ENCODE measurements at places on chromosomes 5 and 9.

- no peak for DNase-seq
Observed at GRCh38 chr9:13735181-13735580, 455.7 kb upstream of the MPDZ start.

DNA sequence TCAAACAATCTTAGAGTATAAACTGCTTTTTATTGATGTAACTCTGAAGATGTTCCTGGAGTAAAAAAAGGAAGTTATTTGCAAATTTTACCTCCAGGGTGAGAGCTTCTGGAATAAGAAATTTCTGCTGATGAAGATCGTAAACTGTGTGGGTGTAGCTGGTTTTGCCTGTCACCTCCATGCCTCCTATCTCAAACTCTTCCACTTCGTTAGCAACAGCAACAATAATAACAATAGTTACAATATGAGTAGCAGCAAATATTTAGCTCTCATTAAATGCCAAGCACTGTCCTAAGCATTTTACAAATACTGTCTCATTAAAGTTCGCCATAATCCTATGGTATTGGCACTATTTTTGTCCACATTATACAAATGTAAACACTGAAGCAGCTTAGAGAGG lies 57.9 kb downstream of the GCNT1 start:
- no peak for DNase-seq

DNA sequence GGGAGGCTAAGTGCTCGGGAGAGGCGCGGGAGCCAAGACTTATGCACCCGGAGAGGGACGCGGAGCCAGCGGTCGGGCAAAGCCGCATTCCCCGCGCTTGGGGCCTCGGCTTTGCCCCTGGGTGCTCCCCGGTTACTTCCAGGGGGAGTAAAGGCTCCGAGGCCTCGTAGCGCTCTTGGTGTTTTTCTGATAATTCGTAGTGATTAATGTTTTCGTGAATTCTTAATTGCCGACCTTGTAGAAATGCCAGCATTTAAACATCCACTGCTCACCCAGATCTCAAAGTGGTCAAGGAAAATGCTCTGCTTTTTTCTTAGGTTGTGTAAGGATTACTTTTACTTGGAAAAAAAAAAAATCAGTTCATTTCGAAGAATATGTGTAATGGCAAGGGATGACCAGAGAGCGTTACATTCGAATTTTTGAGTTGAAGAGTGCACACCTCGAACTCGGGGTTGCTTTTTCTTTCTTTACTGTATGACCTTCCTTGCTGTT lies 654 bp upstream of the TUT7 start:
- no peak for DNase-seq

GRCh38 chr5:165631235-165631634 lies 2125.8 kb downstream of the MAT2B start:
- DNase-seq: no peak

DNA sequence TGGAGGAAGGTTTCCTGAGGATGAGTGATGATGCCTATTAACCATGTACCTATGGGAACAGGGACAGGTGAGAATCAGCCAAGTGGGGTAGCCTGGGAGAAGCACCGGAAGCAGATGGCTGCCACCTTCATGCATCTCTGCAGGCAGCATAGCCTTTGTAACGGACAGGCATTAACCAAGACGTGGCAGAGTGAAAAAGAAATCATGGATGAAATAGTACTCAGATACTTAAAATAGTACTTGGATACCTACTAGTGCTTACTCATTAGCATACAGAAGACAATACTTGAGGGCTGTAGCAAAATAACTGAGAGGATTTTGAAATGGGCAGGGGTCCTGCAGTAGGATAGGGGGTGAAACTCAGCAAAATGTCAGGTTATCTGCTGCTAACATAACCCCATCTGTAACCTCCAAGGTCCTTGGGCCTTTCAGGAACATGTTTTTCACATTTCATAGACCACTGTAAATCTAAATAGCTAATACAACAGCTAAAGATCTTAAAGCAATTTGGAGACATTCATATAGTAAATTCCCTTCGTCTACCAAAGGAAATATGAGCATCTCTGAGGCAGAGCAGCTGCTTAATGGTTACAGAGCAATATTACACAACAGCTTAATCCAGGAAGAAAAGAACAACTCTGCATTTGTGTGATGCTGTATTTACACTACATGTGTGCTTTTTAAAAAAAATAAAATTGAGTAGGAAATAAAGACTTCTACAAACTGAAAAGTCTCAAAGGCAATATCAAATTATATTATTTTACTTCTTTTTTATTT lies 154.3 kb downstream of the NFIB start:
- no peak for DNase-seq

GRCh38 chr9:6086006-6086655 lies 70.7 kb upstream of the RANBP6 start:
- no peak for DNase-seq

GRCh38 chr5:142984525-142984924 lies 214.3 kb downstream of the ARHGAP26 start:
- no peak for DNase-seq

DNA sequence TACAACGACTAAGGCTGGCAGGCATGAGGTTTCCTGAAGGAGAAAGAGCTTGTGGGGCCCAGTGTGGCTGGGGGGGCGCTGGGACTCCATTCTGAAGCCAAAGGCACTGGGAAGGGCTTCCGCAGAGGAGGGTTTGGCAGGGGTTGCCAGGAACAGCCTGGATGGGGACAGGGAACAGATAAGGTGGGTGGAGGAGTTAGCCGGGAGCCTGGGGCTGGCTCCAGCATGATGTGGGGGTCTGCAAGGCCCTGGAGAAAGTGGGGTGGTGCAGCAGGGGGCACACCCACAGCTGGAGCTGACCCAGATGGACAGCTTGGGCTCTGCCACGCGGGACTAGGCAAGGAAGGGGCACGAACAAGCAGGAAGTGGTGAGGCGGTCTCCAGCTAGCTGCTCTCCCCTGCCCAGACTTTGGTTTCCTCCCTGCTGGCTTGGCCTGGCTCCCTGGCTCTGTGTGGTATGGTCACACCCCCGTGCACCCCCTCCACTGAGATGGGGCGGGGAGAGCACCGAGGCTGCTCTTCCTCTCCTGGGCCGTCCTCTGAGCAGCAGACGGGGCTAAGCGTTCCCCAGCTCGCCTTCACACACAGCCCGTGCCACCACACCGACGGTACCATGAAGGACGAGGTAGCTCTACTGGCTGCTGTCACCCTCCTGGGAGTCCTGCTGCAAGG lies at the start of gene LTC4S:
TSS of gene LTC4S (plus strand) at position 519 of the 672 bp plus-strand sequence. CDS start at position 614, 95 bp downstream.
- DNase-seq: peak; percentile 53

DNA sequence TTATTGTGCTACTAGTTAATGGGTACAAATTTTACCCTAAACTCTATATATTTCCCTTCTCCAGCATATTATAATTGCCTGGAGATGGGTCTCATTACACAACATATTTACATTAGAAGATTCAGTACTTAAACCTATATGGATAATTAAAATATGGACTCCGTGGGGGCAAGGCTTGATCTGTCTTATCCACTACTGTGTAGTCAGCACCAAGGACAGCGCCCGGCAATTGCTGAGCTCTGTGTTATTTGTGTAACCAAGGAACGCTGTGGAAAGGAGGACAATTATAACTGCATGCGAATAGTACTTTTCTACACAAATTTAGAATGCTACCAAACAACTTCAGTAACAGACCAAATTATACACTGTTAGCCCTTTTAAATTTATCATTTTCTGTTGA lies 77.7 kb downstream of the DNAH5 start:
- DNase-seq: no peak

DNA sequence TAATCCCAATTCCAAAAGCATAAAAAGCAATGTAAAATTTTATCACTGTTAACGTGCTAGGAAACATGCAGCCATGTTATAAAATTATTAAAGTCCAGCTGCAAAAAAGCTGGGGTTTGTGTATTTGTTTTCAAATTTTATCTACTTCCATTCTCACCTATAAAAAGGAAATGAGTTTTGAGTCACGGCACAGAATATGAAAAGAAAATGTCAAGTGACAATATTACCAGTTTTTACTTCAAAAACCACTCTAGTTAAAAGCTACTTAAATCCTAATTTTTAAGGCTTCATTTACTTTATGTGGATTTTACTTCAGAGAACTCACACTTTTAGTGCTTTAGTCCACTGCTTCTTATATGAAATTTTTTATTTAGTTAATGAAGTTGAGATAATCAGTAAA lies 72.7 kb upstream of the IFNE start:
- no peak for DNase-seq

- DNase-seq: no peak
Observed at GRCh38 chr9:127541865-127542264, 70.2 kb upstream of the STXBP1 start.

- DNase-seq: no peak
Observed at GRCh38 chr9:694092-694402, 147.4 kb upstream of the DMRT1 start.

- peak; percentile 21 for DNase-seq
Observed at GRCh38 chr5:12292610-12293204, 388.5 kb upstream of the CTNND2 start.

GRCh38 chr9:134040176-134040565 lies 14.9 kb downstream of the BRD3OS start:
- DNase-seq: no peak

GRCh38 chr5:166992874-166993722 lies 1298.3 kb upstream of the WWC1 start:
- DNase-seq: no peak

DNA sequence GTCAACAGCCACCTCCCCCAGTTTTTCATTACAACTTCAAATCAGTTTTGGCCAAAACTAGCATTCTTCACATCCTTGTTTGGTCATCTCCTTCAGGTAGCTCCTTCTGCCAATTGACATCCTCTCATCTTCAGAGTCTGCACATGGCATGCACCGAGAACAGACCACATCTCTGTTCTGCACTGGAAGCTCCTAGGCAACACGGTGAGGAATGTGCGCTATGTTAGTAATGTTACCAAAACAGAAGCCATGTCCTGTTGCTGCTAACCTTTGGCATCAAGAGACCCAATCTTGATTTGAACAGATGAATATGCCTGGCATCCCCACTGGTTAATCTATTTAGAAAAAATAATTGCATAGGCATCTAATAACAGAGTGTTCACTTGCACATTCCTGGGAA lies 5.1 kb upstream of the HK3 start:
- no peak for DNase-seq

- DNase-seq: no peak
Observed at GRCh38 chr5:149168276-149168906, 27.1 kb downstream of the ABLIM3 start.

- DNase-seq: no peak
Observed at GRCh38 chr5:98483301-98483685, 290.2 kb upstream of the RGMB start.

DNA sequence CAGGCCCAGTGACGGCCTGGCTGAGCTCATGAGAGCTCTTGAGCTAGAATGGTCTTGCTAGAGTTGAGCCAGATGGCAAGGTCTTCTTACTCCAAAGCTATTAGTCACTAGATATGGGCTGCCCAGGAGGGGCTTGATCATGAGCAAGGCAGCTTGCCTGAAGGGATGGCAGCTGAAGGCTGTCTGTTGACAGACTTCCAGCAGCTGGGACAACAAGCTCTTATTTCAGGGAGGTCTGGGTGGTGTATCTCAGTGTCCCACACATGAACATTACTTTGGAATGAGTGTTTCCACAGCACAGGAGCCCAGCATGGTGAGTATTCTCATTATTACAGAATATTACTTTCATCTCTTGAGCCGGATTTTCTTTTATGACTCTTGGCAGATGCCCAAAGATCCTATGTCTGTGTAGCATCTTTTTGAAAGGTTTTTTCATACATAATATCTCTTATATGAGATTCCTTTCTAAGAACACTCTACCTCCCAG lies 414.1 kb downstream of the ARHGEF28 start:
- no peak for DNase-seq

DNA sequence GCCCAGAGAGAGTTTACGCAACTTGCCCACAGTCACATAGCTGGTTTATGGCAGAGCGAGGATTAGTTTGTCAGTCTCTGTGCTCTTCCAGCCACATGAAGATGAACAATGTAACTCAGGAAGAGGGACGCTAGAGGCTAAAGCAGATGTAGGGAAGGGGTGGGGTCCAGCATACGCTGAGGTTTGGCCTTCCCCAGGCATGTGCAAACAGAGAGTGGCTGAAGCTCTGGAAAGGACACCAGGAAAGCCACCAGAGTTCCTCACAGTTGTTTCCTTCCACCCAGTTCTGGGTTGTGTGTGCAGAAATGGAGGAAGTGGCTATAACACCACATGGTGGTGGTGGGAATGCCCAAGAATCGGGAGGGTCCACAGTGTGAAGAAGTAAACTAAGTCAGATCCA lies 60.0 kb downstream of the SNX18 start:
- peak; percentile 38 for DNase-seq

DNA sequence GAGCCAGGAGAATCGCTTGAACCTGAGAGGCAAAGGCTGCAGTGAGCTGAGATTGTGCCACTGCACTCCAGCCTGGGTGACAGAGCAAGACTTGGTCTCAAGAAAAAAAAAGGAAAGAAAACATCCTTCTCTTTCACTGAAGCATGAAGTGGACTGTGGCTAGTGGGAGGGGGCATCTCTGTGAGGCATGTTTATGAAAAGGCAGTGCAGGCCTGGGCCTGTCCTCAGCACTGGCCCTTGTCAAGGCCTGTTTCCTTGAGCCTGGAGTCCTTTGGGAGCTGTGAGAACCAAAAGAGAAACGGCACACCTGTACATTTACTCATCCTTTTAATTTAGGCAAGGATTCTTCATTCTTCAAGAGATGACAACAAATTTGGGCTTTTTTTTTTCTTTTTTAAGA lies 18.3 kb upstream of the FUBP3 start:
- DNase-seq: no peak

DNA sequence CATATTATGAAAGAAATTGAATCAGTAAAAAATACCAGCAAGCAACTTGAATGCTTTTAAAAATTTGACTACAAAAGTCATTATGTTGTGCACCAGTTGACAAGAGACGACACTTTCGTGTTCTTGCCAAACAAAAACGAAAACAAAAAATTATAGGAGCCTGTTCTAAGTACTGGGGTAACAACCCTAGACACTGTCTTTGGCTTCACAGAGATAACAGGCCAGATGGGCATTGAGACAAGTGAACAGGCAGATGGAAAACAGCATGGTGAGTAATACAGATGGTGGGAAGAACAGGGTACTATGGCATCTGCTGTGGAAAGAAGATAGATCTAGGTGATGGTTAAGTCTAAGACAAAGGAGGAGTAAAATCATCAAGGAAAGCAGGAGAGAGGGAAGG lies 99.0 kb downstream of the CDH12 start:
- DNase-seq: no peak

DNA sequence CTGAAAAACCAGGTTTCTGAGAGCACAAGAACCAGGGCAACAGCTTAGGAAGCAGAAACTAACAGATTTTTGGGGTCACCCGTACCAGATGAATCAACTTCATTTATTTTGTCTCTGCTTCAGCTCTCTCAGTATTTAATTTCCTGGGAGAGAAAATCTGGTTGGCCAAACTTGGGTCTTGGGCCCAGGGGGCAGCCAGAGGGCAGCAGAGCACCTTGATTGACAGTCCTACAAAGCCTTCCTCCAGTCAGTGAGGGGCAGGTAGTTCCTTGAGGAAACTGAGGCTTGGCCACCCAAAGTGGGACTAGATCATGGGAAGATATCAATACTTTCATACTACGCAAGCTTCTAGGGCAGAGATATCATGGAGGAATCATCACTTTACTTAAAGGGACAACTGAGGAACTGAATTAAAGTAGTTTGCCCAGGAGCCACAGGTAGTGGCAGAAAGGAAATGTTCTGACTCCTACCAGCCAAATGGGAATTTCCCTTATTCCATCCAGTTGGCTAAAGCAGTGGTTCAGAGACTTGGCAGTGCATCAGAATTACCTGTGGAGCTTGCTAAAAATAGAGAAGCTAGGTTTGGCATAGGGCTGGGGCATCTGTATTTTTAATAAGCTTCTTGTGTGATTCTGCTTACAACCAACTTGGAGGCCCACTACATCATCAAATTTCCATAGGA lies 21.5 kb upstream of the ARHGAP26 start:
- peak; percentile 48 for DNase-seq

GRCh38 chr5:81820863-81821262 lies 70.0 kb upstream of the SSBP2 start:
- DNase-seq: peak; percentile 55
